RCC 7860 (cell line): ENCODE measurements at places on chromosomes 11 and 22.

GRCh38 chr22:20582171-20582511, 74.7 kb downstream of the MED15 start:
- DNase-seq = no peak

DNA sequence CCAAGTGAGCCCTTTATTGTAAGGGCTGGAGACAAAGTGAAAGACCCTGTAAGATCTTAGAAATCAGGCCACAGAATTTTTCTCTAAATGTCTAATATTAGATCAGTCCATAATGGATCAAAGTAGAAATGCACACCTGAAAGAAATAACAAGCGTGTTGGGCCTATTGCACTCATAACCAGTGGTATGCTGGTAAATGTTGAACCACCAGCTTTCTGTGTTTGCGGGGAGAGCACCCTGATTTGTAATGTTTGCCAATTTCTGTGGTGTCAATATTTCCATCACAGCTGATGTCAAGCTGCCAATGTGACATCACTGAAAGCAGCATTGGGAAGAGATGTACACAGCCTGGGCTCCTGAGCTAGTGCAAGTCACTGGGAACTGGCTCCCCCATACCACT, 46.2 kb downstream of the ENDOD1 start:
- no peak for DNase-seq

DNA sequence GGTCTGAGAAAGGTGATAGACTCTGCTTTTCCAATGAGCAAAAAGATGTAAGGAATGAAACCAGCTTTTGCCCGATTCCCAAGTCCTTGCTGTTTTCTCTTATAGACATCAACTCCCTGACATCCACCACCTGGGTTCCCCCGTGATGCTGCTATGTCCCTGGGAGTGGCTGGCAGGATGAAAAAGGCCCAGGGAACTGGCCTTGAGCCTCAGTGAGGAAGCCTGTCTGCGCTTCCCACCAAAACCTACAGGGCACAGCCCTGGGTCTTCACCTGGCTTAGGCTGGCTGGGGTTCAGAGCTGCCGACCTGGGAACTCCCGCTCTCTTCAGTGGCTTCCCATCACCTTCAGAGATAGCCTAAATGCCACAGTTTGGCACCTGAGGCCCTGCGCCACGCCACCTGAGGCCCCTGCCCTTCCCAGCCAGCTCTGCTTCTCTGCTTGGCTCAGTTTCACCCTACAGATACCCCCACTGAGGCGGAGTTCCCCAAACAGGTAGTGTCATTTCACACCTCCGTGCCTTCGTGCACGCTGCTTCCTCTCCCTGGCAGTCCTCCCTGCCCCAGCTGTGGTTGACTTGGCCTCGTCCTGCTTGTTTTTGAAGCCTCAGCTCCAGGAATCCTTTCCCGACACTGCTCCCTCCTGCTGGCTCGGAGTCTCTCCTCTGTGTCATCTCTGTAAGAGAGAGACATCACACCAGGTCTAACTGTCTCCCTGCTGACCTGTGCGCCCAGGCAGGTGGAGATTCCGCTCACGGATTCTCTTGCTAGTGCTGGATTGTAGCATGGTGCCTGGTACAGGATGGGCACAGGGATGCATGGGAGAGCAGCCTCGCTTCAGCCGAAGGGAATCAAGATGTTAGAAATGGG, 10.7 kb downstream of the SLC37A2 start:
- no peak for DNase-seq

- no peak for DNase-seq
Observed at GRCh38 chr22:28909375-28909774, 26.0 kb downstream of the ZNRF3 start.

DNA sequence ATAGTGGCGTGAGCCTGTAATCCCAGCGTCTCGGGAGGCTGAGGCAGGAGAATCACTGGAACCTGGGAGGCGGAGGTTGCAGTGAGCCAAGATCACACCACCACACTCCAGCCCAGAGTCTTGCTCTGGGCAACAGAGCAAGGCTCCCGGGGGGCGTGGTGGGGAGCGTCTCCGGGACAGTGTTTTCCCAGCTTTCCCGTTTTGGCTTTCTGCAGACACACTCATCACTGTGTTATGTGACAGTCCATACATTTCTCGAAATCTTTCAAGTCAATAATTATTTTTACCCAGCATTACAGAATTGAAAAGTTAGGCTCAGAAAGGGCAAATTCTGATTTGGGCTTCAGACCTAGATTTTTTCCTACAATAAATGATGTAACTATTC, 31.7 kb downstream of the NEAT1 start:
- DNase-seq = no peak

GRCh38 chr11:33311680-33312079, 54.5 kb downstream of the HIPK3 start:
- no peak for DNase-seq

DNA sequence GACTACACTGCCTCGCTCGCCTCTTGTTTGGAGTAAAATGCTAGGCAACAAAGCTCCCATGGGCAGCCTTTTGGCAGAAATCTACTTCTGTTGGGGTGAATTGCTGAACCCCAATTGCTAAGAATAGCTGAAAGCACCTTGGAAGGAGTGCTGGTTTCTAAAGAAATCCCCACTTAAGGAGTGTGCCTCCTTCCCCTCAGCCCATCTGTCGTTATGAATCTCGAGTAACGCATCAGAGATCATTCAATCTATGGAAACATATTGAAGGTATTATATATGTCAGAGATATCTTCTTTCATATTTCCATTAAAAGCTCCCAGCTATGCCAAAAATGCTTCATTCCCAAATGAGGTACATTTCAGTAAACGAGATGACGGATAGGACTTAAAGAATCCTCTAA, 229.6 kb upstream of the BLID start:
- DNase-seq = no peak

DNA sequence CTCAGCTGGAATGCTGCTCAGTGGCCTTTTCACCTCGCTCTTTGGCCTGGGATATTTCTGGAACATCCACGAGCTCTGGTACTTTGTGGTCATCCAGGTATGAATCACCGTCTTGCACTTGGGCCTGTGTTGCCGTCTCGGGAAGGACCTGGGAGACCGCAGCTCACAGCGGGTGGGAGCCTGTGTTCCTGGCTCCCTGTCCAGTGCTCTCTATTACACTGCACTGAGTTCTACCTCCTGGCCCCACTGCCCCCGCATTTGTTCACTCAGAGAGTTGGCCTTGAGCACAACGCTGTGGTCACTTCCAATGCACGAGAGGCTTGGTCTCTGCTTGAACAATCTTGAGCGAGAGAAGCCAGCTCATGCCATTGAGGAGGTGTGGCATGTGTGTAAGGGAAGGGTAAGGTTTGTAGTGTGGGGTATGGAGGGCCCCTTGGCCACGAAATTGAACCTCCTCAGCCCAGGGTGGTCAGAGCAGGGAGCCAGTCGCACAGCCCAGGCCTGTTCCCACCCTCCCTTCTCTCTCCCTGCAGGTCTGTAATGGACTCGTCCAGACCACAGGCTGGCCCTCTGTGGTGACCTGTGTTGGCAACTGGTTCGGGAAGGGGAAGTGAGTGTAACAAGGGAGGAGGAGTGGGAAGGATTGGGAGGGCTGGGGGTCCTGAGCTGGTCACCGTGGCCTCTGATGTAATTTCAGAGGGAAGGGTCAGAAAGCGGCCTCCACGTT, 16.2 kb downstream of the SLC37A2 start:
- DNase-seq = peak; percentile 97

GRCh38 chr22:46004105-46004866, 27.3 kb upstream of the WNT7B start:
- peak; percentile 8 for DNase-seq

DNA sequence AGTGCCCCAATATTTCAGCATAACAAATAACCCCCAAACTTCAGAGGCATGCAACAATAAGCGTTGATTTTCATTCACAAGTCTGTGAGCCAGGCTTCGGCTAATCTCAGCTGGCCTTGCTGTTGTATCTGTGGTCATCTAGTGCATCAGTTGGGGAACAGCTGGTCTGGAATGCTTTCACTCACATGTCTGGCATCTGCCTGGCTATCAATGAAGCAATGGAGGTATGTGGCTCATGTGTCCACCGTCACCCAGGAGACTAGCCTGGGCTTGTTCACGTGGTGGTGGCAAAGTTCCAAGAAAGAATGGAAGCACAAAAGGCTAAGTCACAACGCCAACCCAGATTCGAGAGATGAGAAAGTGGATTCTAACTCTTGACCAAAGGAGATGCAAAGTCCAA, 304.8 kb upstream of the ISX start:
- peak; percentile 47 for DNase-seq
